ENCODE measurements at places on chromosomes 5 and 9.

DNA sequence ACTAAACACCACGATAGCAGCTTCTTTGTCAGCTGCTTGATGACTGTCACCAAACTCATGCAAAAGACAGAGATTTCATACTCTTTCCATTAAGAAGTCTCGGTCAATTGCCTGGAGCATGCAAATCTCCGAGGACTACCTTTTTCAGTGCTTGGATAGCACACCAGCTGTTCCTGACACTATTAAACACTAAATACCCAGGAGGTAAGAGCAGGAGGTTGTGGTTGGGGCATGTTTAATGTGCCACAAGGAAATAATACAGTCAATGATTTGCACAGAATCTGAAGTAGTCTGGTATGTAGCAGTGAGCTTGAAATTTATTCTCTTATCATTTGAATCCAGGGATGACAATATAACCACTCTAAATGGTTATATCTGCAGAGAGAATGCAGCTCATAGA is 996.2 kb downstream of the CDH12 start:
- DNase-seq = no peak

GRCh38 chr5:40799258-40799657 is 1.1 kb upstream of the PRKAA1 start:
- DNase-seq = no peak

GRCh38 chr9:110241260-110241857 is 14.9 kb downstream of the TXN start:
- no peak for DNase-seq

DNA sequence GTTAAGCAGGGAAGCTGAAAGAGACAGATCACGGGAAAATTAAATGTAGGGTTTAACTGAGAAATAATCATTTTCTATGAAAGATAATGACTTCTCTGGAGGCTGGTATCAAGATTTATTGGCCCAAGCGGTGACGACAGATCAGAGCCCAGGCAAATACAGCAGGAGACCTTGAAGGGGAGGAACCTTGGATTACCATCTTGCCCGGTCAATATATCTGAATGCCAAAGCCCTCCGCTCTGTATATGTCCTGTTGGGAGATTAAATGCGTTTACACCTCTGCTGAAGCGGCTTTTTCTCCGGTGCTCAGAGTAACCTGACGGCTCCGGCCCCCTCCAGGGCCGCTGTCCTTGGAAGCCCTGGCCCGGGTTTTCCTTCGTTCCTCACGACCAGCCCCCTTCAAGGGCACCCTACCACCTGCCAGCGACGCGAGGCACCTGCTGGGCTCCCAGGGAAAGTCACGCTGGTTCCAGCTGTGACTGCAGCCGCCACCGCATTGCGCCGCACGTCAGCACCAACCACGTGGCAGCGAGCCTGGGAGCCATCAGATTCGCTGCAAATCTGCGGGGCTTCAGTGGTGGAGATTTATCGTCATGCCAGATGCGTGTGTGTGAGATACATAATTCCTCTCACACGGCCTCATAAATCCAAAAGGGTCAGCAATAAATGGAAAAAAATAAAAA is 4.4 kb upstream of the QSOX2 start:
- DNase-seq = no peak

- no peak for DNase-seq
Measured at GRCh38 chr5:58286741-58287140, 173.1 kb downstream of the PLK2 start.

- no peak for DNase-seq
Measured at GRCh38 chr5:56977021-56977420, 25.1 kb upstream of the MIER3 start.

All from posterior cingulate gyrus (tissue), 11 donors.